D341Med (cell line): ENCODE measurements at places on chromosomes 4 and X.

DNA sequence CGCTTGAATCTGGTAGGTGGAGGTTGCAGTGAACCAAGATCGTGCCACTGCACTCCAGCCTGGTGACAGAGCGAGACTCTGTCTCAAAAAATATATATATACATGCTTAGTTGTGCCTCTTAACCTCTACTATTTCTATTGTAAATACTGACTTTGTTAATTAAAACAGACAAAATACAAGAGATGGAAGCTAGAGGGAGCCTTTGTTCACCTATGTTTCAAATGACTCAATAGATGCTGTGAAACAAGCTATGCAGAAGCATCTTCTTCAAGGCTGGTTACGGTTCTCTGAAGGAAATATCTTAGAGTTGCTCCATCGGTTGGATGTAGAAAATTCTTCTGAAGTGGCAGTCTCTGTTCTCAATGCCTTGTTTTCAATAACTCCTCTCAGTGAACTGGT lies 6.2 kb downstream of the NCAPG start:
- peak; percentile 37 for DNase-seq

GRCh38 chrX:40579141-40579540 lies 1.6 kb upstream of the ATP6AP2 start:
- no peak for DNase-seq

GRCh38 chrX:153966283-153966688 lies 5.3 kb downstream of the HCFC1 start:
- no peak for DNase-seq

DNA sequence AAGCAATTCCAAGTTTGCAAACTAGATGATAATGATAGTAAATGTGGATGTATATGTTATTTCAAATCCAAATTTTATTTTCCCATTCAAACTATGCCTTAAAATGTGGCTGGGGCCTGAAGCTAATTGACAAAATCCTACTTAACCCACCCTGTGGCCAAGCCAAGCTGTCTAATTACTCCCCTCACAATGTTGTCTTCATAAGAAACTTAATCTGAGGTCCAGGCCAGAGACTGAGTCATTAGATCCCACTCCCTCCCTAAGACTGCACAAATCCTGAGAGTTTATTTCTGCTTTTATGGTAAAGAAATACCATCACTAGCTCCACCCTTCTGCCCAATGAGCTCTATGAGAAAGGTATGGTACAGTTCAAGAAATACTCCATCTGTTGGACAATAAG lies 16.6 kb downstream of the SMPX start:
- no peak for DNase-seq
